Activated CD8-positive, alpha-beta T cell treated with anti-CD3 and anti-CD28 coated beads for 36 hours (primary cell): ENCODE measurements at places on chromosomes 12 and 14. TPM values are rescaled to one million over a fixed set of nuclear protein-coding genes. Genes with fewer than 3 reads are reported as not detected.

GRCh38 chr14:91186515-91187066, 57.9 kb downstream of the GPR68 start:
- no peak overlapping the region for H3K4me3 ChIP-seq
- no peaks in the 10 kb centered on the region for H3K27me3 ChIP-seq
- DNase-seq = no peak
- no peak overlapping the region for H3K27ac ChIP-seq

- no peaks in the 10 kb centered on the region for H3K27me3 ChIP-seq
- H3K36me3 ChIP-seq = peaks cover 83% of the 10 kb centered on the region
- H3K27ac ChIP-seq = peak overlapping the region; percentile 98
- H3K4me3 ChIP-seq = peak overlapping the region; percentile 80
Observed at GRCh38 chr14:61342486-61342885, 21.1 kb downstream of the PRKCH start.

The EXOC3L4 gene
- not detected for total RNA-seq

GRCh38 chr12:130116791-130117190, 45.5 kb upstream of the FZD10 start:
- H3K36me3 ChIP-seq = no peaks in the 10 kb centered on the region
- H3K4me3 ChIP-seq = no peak overlapping the region
- peaks cover 8% of the 10 kb centered on the region for H3K27me3 ChIP-seq
- H3K27ac ChIP-seq = no peak overlapping the region
- no peak for DNase-seq

DNA sequence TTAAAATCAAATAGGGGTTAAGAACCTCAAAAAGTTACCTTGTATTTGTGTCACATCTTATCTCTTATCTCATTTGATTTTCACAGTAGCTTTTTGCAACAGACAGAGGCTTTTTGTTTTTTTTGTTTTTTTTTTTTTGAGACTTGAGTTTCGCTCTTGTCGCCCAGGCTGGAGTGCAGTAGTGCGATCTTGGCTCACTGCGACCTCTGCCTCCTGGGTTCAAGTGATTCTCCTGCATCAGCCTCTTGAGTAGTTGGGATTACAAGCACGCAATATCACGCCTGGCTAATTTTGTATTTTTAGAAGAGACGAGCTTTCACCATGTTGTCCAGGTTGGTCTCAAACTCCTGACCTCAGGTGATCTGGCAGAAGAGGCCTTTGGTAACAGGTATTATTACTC, 25.7 kb downstream of the RDH12 start:
- H3K4me3 ChIP-seq = no peak overlapping the region
- no peak overlapping the region for H3K27ac ChIP-seq
- H3K36me3 ChIP-seq = no peaks in the 10 kb centered on the region
- peaks cover 16% of the 10 kb centered on the region for H3K27me3 ChIP-seq
- no peak for DNase-seq

The DHRS2 gene
- total RNA-seq = 3.5 TPM

The GOLGA3 gene
- 52.2 TPM for total RNA-seq

DNA sequence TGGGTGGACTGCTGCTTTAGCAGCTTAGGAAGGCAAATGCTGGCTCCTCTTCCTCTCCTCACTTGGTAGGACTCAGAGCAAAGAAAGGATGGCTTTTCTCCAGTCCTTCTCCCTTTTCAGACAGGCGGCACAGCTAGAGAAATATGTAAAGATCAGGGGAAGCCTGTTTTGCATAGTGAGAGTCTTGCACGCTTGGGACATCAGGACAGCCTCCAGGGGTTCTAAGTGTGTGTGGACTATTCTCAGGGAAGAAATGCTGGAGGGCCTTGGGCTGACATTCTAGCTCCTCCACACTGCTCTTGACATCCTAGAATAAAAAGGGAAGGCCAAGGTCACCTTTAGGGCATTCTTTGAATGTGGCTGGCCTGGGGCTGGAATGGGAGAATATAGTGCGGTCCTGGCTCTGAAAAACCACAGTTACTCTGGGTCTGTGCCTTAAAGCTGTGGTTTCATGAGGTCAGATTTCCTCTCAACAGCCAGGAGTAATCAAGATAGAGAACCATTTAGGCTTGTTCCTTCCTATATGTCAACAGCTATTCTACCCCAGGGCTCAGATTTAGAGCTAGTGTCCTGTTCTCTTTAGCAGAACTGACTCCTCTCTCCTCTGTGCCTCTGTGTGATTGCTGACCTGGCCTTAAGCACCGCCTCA, 24.3 kb downstream of the CMA1 start:
- no peaks in the 10 kb centered on the region for H3K36me3 ChIP-seq
- no peak overlapping the region for H3K4me3 ChIP-seq
- no peaks in the 10 kb centered on the region for H3K27me3 ChIP-seq

DNA sequence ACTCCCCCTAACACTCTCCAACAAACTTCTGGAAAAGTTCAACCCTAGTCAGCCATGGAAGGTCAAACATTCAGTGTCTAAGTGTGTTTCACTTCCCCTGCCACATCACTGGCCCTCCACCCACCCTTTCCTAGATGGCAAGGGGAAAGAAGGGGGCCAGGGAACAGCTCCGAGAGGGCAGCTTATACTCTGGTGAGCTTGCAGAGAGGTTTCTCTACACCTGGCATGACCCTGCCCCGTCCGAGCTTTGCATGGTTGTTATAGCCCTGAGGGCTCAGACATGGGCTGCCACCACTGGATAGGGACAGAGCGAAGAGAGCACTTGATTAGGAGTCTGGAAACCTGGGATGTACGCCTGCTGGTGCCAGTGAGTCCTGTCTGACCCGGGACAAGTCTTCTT, 4.0 kb downstream of the ACVRL1 start:
- no peak overlapping the region for H3K4me3 ChIP-seq
- no peaks in the 10 kb centered on the region for H3K4me1 ChIP-seq
- H3K36me3 ChIP-seq = no peaks in the 10 kb centered on the region
- no peak for DNase-seq
- peaks cover 18% of the 10 kb centered on the region for H3K27me3 ChIP-seq
- H3K27ac ChIP-seq = no peak overlapping the region

The TMPRSS12 gene
- total RNA-seq = not detected
